ENCODE measurements at places on chromosomes 2 and 18.

DNA sequence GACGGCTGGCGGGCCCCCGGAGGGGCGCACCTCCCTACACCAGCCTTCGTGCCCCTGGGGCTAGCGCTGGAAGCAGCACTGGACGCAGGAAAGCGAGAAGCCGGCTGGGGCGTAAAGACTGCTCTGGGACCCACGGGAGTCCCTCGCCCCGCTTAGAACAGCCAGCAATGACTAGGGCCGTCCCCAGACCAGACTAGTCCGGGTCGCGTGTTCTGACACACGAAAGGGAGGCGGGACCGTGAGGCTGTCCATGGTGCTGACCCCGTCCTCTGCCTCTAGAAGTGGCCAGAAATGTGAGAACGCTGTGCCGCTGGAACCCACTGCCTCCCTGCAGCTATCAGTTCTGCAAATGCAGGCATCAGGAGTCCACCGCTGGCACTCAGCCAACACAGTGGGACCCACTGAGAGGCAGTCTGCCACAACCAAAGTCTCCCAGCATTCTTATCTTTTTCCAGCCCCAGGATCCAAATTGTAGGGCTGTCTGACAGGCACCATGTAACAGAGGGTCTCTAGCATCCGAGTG, at the start of gene UCN:
Gene UCN (minus strand): TSS at position 87 of the 523 bp plus-strand sequence. CDS start 550 bp downstream, outside the sequence.
- peak; percentile 87 for DNase-seq

DNA sequence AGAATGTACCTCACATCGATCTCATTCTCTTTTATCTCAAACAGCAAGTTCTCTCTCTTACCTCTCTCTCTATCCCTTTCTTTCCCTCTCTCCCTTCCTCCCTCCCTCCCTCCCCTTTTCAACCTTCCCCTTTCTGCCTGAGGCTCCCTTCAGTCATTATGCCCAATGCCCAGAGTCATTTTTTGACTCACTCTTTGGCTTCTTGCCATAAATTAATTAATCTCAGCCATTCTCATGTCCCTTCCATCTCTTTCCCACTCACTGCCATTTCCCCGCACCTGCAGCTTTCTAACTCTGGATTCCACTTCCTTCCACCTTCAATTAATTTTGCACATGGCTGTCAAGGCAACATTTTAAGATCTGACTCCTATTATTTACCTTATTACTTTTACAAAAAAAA, 60.1 kb downstream of the EVA1A start:
- DNase-seq, result no peak

- DNase-seq, result no peak
Measured at GRCh38 chr2:210366675-210367080, 51.7 kb upstream of the MYL1 start.

DNA sequence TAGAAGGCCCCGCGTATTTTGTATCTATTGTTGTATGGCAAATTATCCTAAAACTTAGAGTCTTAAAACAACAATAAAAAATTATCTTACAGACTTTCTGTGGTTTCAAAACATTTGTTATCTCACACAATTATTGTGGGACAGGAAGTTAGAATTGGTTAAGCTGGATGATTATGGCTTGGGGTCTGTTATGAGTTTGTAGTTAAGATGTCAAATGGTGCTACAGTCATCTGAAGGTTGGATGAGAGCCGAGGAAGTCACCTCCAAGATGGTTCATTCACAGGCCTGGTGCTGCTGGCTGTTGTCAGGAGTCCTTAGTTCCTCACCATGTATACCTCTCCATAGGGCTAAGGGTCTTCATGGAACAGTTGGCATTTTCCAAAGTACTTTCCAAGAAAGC, 175.6 kb upstream of the FANCL start:
- no peak for DNase-seq

GRCh38 chr2:225196579-225196978, 154.3 kb upstream of the DOCK10 start:
- DNase-seq, result no peak

DNA sequence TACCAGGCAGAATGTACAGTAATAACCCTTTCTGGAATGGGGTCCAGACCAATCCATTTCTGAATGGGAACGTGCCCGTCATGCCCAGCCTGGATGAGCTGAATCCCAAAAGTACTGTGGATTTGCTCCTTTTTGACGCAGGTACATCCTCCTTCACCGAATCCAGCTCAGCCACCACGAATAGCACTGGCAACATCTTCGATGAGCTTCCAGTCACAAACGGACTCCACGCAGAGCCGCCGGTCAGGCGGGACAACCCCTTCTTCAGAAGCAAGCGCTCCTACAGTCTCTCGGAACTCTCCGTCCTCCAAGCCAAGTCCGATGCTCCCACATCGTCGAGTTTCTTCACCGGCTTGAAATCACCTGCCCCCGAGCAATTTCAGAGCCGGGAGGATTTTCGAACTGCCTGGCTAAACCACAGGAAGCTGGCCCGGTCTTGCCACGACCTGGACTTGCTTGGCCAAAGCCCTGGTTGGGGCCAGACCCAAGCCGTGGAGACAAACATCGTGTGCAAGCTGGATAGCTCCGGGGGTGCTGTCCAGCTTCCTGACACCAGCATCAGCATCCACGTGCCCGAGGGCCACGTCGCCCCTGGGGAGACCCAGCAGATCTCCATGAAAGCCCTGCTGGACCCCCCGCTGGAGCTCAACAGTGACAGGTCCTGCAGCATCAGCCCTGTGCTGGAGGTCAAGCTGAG, 89.6 kb downstream of the SH3BP4 start:
- DNase-seq, result no peak

DNA sequence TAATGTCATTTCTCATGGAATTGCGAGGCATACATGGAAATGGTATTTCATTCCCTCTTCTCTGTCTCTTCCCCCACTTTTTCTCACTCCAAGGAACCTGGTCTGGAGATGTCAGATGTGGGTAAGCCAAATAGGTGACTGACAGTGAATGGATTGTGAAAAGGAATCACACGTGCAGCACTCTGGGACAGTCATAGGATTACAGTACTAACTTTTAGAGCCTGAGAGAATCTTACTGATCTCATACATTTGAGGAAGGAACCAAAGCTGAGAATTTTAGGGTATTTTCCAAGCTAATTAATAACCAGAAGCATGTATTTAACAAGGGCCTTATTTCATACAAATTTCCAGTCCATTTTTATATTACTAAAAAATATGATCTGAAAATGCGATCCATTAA, 58.1 kb upstream of the ERBB4 start:
- DNase-seq, result no peak

DNA sequence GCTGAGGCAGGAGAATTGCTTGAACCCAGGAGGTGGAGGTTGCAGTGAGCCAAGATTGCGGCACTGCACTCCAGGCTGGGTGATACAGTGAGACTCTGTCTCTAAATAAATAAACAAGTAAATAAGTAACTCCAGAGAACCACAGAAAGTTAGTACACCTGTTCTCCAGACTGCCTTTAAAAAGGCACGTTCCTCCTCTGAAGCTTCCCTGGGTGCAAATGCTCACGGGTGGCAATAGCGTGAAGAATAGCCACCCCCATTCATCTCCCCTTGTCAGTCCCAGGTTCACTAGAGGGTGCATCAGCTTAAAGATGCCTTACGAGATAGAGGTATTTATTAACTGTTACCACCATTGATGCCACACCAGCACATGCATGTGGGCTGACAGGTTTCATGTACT, 64.3 kb upstream of the RTN4 start:
- no peak for DNase-seq

DNA sequence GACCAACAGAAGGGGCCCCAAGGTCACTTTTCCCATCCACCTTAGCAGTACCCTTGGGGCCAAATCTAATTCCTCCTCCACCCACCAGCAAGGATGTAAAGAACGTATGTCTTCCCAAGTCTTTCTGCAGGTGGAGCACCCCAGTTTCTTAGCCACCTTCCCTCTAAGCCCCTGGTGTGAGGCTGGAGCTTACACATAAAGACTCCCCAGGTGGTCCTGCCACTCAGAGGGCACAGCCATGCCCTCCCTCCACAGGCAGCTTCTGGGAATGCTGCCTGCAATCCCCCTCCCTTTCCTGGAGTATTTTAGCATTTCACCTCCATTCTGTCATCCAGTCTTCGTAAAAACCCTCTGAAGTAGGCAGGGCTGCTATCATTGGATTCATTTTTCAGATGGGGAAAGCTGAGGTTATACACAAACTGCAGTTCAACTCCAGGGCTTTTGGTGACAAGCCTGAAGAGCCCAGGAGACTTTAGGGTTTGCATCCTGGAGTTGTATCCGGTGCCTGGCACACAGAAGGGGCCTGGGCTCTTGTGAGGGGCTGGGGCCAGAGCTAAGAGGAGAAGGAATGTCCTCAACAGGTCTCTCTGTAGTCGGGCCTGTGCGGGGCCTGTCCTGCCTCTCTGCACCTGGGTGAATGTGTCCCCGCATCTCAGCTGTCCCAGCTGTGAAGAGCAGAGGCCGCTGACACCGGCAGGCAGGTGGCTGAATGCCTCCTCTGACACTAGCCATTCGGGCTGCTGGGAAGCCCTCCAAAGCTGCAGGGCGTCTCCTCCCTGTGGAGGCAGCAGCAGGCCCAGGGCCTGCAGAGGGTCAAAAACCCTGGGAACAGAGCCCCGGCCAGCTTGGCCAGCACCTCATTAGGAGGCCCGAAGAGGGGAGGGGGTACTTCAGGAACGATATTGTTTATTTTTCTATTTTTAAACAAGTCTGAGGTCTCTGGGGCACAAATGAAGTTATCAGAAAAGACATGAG, 27.6 kb downstream of the CIB4 start:
- DNase-seq, result peak; percentile 79

GRCh38 chr2:134435936-134436335, 182.1 kb downstream of the MGAT5 start:
- no peak for DNase-seq

All from H7 (cell line).